ENCODE measurements at places on chromosomes 16 and 17.

GRCh38 chr16:9499941-9500593 is 408.6 kb downstream of the HAPSTR1 start:
- DNase-seq, result no peak

GRCh38 chr16:57970970-57971369 is at the start of gene CNGB1:
Gene CNGB1 (minus strand): TSS chr16:57971128. CDS start chr16:57967286, 3,842 bp downstream.
- no peak for DNase-seq

- no peak for DNase-seq
Measured at GRCh38 chr16:65121870-65122723, at the start of gene CDH11. Gene CDH11 (minus strand): TSS chr16:65122063. CDS start chr16:65004869, 117,194 bp downstream.

- DNase-seq, result no peak
Measured at GRCh38 chr16:70453892-70454221, 538 bp upstream of the FCSK start.

DNA sequence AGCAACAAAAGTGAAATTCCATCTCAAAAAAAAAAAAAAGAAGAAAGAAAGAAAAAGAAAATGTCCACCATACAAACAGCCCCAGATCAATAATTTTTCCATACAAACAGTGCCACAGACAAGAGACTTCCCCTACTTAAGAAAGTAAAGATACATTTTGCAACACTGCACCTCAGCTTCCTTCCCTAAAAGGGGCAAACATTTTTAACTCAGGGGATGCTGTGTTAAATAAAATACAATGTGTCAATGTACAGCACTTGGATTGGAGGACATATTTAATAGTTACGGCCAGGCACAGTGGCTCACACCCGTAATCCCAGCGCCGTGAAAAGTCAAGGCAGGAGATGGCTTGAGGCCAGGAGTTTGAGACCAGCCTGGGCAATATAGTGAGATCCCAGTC is 22.3 kb downstream of the MYH11 start:
- no peak for DNase-seq
